ENCODE measurements at places on chromosomes 2 and 18.
A peak's percentile ranks its signal among the peaks of the same experiment; 100 is the strongest.

DNA sequence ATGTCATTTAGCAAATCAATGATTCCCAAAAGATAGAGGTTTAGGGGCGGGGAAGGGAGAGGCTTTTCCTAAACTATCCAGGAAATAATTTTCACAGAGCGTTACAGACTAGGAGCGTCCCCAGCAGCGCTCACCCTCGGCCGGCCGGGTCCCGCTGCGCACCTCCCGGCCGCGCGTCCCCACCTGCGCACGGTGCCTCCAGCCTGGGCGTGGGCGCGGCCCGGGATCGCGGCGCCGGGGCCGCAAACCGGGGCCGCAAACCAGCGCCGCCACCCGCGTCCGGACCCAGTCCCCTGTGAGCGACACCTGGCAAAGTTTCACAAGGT lies 684 bp upstream of the ZCCHC2 start:
- DNase-seq, result no peak

DNA sequence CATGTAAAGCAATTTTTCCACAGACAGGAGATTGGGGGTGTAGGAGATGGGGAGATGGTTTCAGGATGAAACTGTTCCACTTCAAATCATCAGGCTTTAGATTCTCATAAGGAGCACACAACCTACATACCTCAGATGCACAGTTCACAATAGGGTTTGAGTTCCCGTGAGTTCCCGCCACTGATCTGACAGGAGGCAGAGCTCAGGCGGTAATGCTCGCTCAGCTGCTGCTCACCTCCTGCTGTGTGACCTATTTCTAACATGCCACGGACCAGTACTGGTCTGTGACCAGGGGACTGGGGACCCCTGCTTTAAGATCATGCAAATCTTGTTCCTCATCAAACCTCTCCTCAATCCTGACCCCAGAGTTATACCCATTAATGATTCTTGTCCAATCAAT lies 70.1 kb downstream of the RPE start:
- DNase-seq, result no peak

DNA sequence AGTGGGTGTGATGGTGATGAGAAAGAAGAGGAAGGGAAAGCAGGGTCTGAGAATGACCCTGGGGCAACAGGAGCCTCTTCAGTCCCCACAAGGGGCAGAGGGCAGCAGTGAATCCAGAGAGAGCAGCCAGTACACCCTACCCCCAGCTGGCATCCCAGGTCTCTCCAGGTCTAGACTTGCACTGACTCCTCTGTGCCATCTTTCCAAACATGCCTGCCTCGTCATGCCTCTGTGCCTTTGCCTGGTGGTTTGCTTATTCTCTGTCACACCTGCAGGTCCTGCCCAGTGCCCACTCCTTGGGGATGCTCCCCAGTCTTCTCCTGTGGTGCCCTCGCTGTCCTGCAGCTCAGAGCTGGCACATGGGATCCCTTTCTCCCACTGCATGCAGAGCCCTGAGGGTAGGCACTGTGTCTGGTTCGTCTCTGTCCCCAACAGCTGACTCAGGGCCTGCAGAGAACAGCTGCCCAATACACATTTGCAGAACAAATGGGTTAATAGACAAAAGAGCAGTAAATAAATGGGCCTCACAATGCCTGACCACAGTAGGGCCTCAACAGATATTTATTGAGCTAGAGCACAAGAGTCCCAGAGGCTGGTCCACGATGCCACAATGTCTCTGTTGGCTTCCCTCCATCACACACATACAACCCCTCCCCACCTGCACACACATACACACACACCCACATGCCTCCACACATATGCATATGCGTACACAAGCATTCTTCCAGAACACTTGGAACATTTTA lies 89.8 kb downstream of the HS1BP3 start:
- DNase-seq, result no peak

DNA sequence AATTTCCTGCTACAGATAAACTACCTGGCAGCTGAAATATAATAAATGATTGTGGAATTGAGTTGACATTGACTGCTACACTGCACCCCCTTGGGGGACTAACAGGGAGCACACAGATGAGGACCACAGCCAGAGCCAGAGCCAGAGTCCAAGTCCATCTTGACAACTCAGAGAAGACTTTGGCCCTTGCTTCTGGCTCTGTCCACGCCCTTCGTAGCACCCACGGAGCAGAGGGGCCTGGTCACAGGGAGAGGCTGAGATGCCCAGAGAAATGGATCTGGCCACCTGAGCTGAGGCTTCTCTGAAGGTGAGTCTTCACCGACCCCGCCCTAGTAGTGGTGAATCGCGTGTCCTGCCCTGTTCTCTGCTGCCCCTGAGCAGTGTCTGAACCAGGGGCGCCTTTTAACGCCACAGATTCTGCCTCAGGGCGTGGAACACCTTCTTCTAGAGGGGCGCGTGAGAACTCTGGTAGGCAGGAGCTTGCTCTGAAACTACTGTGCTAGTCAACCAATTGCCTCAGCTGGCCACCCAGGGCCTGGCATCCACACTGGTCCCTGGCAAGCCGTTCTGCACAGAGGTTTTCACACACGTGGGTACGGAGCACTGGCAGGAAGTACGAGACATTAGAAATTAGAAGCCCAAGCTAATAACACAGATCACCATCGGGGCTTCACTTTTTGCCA lies 35.7 kb upstream of the MAT2A start:
- DNase-seq, result no peak

DNA sequence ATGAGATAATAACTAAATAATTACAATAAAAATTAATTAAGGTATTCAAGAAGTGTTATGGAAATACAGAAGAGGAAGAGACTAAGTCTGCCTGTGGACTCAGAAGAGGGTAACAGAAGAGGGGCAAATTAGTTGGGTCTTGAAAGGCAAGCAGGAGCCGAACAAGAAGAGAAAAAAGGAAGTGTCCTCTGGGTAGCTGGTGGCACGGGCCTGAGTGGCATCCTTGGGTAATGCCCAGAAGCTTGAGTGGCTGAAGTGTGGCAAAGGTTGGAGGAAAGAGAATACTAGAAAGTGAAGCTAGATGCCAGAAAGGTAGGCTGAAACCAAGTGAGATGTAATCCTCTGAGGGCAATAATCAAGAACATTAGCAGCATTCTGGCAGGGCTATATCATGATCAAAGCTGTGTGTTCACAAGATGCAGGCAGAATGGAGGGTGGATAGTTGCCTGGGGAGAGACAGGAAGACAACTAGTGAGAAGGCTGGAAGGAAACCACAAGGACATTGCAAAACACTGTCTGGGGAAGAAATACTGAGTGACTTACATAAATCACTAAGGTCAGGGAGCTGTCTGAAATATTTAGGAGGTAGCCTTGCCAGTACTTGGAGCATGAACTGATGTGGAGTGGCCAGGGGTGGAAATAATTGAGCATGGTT lies 16.2 kb downstream of the DOCK10 start:
- peak; percentile 89 for DNase-seq

- peak; percentile 32 for DNase-seq
These were observed 79.4 kb upstream of the TCF7L1 start for GRCh38 chr2:85053802-85054201.

DNA sequence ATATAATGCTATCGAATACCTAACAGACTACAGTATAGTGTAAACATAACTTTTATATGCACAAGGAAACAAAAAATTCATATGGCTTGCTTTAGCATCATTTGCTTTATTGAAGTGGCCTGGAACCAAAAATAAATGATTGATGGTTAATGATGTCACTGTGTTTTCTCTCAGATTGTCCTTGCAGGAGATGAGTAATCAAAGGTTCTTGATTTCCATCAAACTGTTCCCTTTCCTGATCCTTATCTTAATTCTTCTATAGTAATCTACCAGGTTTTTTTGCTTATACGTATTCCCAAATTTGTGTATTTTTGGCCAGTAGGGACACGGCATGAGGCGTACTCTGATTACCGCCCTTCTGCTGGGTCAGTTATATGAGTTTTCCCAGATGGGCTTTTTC lies 104.9 kb upstream of the CXCR4 start:
- no peak for DNase-seq

- DNase-seq, result no peak
These were observed 45.8 kb downstream of the SMAD7 start for GRCh38 chr18:48904847-48905394.

DNA sequence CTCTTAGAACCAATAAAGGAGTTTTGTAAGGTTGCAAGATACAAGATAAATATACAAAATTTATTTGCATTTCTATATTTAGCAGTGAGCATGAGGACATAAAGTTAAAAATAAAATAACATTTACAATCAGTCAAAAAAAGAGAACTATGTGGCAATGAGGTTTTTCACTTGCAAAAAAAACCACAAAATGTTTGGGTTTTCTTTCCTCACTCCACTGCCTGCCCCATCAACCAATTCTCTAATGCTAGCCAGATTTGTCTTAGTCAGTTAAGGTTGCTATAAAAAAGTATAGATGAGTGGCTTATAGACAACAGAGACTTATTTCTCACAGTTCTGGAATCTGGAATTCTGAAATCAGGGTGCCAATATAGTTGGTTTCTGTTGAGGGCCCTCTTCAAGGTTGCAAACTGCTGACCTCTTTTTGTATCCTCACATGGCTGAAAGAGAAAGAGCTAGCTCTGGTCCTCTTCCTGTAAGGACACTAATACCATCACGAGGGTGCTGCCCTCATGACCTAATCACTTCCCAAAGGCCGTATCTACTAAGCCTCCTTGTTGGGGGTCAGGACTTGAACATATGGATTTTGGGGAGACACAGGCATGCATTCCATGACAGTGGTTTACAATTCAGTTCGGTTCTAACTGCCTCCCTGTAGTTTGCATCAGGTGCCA lies 566.2 kb downstream of the GALR1 start:
- DNase-seq, result no peak

GRCh38 chr18:58858591-58859468 lies 5.8 kb upstream of the ZNF532 start:
- no peak for DNase-seq

GRCh38 chr2:126877041-126877440 lies 21.6 kb upstream of the TEX51 start:
- no peak for DNase-seq

GRCh38 chr18:80228051-80228848 lies 19.1 kb downstream of the PARD6G start:
- DNase-seq, result no peak

GRCh38 chr2:179348906-179349305 lies 84.3 kb upstream of the SESTD1 start:
- DNase-seq, result peak; percentile 9

DNA sequence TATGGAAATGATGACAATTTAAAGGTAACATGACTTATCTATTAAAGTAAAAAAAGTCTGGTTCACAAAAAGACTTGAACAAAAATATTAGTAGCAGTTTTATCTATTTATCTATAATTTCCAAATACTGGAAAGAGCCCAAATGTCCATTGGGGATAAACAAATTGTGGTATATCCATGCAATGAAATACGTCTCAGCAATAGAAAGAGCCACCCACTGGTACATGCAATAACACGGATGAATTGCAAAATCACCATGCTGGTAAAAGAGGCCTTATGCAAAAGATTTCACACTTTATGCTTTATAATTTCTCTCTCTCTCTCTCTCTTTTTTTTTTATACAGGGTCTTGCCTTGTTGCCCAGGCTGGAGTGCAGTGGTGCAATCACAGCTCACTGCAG lies 91.4 kb upstream of the ASAP2 start:
- no peak for DNase-seq

DNA sequence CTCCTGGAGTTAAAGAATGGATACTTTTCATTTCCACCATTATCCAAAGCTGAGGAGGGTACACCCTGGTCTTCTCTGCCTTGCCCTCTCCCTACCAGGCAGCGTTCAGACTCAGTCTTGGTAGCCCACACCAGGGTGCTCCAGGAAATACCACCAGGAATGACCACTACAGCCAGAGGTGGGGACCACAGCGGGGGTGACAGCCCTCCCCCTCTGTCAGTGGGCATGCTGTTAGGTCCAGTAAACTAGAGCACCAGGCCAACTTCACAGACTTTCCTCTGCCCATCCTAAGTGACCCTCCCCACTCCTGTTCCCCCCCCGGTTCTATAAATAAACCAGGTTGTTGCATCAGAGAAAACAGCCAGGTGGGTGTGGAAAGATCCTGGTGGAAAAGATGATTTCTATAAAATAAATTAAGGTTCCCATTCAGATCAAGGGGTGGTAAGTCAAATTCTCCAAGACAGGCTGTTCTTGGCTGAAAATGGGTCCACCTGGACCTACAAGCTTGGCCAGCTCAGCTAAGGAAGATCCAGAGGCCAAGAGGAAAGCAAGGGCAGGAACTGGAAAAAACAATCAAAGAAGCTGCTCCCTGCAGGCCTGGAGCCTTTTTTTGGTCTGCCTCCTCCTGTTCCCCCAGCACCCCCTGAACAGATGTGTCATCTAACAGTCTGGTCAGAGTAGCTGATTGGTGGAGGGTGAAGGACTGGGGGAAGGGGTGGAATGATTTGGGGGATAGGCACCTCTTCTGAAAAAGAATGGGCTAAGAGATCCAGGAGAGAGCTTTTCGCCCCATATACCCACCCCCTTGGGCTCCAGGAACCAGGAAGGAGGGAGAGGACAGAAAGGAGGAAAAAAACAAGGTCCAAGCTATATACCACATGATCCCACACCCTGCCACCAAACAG lies 2.3 kb downstream of the RAB11FIP5 start:
- DNase-seq, result peak; percentile 53

GRCh38 chr2:60634438-60634837 lies 81.0 kb upstream of the BCL11A start:
- DNase-seq, result peak; percentile 4

- no peak for DNase-seq
These were observed 87.3 kb downstream of the MARCO start for GRCh38 chr2:119029297-119029696.

DNA sequence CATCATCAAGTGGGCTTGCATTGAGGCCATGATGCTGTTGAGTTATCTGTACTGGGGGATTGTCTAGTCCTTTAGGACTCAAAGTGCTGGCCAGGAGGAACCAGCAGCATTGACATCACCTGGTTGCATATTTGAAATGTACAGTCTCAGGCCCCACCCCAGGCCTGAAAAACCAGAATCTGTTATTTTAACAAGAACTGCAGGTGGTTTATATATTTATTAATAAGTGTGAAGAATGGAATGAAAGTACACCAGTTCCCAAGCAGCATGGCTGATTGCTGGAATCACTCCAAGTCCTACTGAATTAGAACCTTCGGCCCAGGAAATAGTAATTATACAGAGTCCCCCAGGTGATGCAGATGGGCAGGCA lies 2.8 kb downstream of the IL1F10 start:
- DNase-seq, result no peak

DNA sequence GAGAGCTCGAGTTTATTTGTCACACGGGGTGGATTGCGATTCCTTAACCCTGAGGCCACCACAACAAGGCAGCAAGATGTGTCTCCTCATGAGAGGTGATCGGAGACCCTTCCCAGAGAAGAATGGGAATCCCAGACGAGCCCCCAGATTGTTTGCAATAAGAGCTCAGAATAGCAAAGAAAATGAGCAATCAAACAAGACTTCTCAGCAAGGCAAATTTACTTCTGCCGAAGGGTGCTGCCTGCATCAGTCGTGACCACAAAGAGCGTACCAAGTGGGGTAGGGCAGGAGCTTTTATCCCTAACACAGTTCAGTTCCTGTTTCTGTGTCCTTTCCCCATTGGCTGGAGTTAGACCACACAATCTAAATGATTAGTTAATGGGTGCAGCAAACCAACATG lies 237.5 kb upstream of the SYT4 start:
- DNase-seq, result no peak

GRCh38 chr2:27320958-27321543 lies 1.8 kb downstream of the MPV17 start:
- DNase-seq, result peak; percentile 94
